ENCODE measurements at places on chromosomes 1 and 21.

DNA sequence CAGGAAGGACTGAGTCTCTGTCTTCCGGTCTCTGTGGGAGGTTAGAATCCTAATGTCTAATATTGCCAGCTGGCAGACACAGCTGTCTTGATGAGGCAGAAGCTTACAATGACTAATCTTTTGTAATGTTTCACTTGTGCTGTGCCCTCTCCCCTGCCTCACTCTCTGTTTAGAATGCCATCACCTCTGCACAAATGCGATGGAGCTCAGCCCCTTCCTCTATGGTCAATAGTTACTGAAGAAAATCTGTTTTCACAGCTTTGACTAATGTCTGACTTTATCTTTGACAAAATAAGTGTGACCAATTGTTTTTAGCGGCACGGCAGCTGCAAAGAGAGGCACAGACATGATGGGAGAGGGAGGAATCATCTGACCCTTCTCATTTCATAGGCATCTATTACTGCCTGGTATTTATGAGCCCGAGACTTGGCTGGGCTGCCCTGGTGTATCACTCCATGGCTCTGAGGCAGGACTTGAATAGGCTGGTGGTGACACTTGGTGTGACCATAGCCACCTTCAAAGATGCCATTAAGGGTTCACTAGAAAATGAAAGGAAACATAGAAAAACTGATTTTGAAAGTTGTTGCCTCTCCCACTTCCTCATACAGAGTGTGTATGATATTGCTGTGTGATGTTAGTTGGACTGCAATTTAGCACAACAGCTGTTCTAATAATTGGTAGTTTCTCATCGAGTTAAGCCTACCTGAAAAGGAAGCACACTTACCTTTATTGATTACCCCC is 163.2 kb upstream of the NBPF11 start:
- DNase-seq, result peak; percentile 19

DNA sequence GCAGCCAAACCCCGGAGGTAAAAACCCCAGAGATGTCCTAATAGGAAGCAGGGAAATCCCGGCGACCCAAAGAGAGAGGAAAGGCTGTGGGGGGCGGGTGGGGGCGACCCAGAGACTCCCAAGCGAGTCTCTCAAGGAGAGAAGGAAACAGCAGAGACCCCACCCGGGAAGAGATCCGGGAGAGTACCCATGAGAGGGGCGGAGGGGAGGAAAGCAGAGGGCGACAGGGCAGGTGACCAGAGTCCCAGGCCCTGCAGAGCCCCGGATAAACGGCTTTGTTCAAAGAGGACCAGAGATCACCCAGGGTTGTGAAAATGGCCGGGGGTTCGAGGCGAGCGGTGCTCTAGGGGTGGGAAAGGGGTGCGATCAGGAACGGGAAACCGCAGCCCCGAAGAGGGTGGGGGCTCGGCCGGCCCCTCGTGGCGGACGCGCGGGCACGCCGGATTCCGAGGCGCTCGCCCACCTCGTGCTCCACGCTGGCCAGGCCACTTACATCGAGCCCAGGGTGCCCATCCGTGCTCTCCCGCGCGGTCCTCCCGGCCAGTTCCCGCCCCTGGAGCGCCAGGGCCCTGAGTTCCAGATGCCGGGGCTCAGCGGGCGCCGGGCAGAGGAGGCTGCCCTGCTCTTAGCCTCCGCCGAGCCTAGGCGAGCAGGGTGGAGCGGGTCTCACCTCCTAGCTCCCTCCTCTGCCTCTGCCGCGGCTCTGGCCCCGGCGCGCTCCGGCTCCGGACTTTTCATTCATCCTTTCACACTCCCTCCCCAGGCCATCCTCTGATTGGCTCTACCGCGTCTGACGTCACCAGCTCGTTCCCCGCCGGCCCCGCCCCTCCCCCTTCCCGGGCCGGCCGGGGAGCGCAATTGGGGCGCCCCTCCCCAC is 52.3 kb downstream of the RHBG start:
- DNase-seq, result peak; percentile 12

- no peak for DNase-seq
Measured at GRCh38 chr1:227557962-227558725, 5.2 kb upstream of the ZNF678 start.

- DNase-seq, result no peak
Measured at GRCh38 chr1:22318279-22318981, 133.2 kb upstream of the ZBTB40 start.

- no peak for DNase-seq
Measured at GRCh38 chr1:11703357-11704193, 12.1 kb downstream of the DRAXIN start.

GRCh38 chr1:88186911-88187310 is 497.2 kb upstream of the PKN2 start:
- DNase-seq, result no peak

DNA sequence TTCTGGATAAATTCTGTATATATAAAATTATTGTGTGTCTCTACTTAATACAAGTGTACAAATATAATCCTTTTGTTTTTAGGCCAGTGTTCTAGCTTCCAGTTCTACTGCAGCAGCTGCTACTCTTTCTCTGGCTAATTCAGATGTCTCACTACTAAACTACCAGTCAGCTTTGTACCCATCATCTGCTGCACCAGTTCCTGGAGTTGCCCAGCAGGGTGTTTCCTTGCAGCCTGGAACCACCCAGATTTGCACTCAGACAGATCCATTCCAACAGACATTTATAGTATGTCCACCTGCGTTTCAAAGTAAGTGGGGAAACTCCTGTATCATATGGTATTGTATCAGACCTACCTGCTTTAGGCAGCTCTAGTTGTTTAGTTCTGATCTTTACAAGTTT is 21.3 kb upstream of the OLFML3 start:
- no peak for DNase-seq

GRCh38 chr1:198619375-198620140 is 19.3 kb upstream of the PTPRC start:
- no peak for DNase-seq

DNA sequence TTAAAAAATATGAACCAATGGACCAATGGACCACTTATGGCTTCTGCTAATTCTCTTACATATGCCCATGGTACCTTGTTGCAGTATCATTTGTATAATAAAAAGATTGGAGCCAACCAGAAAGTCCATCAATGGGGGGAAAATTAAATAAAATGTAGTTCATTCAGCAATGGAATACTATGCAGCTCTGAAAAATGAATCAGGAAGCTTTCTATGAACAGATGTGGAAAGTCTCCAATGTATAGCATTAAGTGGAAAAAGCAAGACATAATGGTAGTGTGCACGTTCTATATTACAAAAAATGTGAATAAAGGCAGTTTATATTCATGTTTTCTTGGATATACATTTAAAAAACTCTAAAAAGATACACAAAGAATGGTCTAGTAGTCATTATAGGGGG is 101.3 kb downstream of the KCNJ15 start:
- no peak for DNase-seq

DNA sequence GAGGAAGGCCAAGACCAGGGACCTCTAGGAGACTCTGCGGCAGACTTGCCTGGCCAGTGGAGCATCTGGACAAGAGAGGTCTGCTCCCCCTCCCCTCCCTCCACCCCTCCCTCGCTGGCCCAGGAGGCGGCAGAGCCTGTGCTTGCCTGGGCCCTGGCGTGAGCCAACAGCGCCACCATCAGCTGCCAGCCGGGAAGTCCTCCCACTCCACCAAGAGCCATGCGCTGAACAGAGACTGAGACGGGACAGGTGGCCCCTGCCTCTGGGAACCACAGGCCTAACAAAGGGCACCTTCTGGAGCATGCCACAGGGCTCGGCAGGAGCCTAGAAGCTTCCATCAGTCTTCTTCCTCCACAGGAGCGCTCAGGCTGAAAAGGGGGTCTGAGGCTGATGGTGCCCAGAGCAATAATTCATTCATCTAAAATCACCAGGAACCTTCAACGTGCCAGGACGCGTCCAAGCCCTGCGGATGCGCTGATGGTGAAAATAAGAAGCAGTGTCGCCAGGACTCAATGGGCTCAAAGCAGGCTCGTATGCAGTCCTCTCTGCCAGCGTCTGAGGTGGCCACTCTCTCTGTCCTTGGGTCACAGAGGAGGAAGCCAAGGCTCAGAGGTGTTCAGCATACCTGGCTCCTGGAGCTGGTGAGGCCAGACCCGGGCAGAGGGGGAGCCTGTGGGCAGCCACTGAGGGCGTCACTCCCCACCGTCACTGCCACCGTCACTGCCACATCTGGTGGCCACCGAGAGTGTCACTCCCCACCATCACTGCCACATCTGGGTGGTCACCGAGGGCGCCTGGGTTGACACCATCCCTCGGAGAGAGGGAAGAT is 161.2 kb downstream of the NPHP4 start:
- DNase-seq, result no peak

GRCh38 chr1:41486371-41487125 is 2.1 kb upstream of the EDN2 start:
- peak; percentile 96 for DNase-seq

DNA sequence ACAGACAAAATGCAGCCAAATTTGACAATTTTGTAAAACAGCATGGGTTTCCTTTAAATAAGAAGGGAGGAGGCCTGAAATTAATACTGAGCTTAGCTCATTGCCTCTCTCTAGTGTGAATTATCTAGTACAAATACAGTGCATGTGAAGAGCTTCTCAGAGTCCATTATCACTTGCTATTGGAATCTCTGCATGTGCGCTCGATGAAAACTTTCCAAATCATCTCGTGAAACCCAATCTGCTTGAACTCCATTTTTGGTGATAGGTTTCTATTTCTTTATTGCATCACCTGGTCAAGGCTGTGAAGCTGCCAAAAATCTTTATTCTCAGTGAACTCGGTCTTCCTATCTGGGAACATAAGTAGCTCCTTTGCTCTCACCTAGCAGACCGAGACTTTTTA is 49.5 kb upstream of the LYPLAL1 start:
- no peak for DNase-seq

DNA sequence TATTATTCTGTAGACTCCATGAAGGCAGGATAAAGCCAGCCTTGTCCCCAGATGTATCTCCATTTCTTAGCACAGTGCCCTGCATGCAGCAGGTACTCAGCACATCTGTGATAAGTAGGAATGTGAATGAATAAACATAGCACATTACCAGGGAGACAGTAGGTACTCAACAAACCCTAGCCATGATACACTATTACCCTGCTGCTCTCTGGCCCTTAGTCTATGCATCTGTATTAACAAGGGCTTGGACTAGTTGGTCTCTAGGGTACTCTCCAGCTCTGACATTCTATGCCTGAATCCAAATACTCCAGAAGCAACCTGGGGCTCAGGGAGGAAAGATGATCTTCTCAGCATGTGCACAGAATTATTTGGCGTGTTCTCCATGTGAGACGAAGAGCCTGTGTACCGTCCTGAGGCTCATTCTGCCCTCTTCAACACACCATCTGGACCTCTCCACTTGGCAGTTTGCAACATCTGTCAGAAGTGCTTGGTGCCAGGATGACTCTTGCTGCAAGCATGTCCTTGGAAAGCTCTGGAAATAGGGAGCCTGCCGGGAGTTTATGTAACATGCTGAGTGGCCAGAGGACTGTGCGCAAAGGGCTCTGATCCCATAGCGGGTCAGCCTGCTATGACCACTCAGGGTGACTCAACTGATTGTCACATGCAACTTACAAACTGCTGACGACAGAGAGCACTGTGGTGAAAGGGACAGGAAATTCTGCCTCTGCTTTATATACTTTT is 228.2 kb upstream of the USP24 start:
- peak; percentile 95 for DNase-seq

DNA sequence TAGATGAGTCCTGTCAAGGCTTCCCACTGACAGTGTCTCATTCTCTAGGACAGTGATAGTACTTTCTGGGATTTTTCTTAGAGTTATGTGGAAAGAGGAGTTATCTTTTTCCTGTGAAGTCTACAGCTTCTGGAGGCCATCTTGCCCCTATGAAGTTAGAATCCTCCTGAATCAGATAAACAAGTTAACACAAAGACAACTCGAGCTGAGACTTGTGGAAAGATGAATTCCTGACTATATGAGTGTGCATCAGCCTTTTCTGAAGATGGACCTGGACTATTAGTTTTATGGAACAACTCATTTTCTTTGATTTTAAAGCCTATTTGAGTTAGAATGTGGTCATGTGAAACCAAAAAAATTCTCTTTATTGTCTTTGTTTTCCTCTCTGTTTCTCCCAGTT is 290.9 kb downstream of the LRRIQ3 start:
- no peak for DNase-seq

- peak; percentile 56 for DNase-seq
Measured at GRCh38 chr1:61388566-61388965, 306.2 kb downstream of the NFIA start.

GRCh38 chr1:38613996-38614395 is 245.6 kb downstream of the RRAGC start:
- no peak for DNase-seq

DNA sequence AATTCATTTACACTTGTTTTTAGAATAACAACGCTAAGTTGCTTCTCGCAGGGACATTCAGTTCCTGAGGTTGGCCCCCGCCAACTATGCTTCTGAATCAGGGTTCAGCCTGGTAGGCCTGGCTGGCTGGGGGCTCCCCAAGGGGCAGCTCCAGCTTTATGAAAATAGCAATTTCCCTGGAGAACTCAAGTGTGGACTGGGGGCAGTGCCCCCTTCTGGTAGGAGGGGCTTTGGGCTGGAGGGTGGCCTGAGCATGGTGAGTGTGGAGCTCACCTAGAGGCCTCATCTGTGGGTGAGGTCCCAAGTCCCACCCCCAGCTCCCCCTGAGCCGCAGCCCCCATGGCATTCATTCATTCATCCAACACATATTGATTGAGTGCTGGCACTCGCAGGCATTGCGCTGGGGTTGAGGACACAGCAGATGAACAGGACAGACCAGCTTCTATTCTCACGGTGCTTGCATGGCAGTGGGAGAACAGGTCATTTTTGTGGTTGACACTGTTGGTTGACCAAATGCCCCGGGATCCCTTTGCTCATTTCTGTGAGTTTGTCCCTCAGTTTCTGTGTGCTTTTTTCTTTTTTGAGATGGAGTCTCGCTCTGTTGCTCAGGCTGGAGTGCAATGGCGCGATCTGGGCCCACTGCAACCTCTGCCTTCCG is 79.2 kb downstream of the UBIAD1 start:
- no peak for DNase-seq

- no peak for DNase-seq
Measured at GRCh38 chr21:44326716-44327602, 12.2 kb downstream of the CFAP410 start.

GRCh38 chr1:152001631-152002584 is 8.2 kb upstream of the S100A10 start:
- DNase-seq, result peak; percentile 96

DNA sequence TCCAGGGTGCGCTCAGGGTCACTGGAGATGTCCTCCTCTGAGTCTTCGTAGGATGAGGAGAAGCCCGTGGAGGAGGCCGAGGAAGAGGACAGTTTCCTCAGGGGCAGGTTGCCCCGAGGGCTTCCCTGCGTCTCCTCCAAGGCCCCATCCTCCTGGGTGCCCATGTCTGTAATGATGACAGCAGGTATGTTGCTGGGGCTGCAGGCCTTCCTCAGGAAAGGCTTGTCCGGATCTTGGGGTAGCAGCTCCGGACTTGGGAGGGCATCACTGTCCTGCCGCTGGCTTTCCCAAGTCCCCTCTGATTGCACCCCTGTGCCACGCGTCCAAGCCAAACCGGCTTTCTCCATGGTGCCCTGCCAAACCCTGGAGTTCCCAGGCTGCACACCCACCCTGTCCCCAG is 3.5 kb downstream of the ITPKB start:
- no peak for DNase-seq

GRCh38 chr1:203090421-203091198 is 4.8 kb upstream of the MYOG start:
- DNase-seq, result peak; percentile 9

GRCh38 chr1:116940814-116941599 is 31.3 kb downstream of the PTGFRN start:
- DNase-seq, result no peak

GRCh38 chr1:172356620-172357019 is 63.9 kb upstream of the C1orf105 start:
- DNase-seq, result peak; percentile 53

All from renal cortical epithelial cell (primary cell).